ENCODE measurements at places on chromosomes 13 and 19.

DNA sequence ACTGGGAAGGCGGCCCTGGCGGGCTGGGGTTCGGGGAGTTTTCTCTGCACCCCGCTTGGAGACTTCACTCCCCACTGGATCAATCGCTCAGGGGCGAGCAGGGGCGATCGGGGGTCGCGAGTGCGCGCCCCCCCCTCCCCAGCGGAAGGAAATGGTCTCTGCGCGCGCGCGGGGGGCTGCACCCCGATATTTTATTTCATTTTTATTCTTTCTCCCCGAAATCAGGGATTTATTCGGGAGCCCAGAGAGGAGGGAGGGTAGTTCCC lies 421 bp downstream of the ARID3A start:
- DNase-seq, result no peak

- DNase-seq, result no peak
These were observed 111.1 kb downstream of the MIPEP start for GRCh38 chr13:23778002-23778652.

GRCh38 chr13:45928843-45929242 lies 77.3 kb upstream of the SIAH3 start:
- DNase-seq, result no peak

DNA sequence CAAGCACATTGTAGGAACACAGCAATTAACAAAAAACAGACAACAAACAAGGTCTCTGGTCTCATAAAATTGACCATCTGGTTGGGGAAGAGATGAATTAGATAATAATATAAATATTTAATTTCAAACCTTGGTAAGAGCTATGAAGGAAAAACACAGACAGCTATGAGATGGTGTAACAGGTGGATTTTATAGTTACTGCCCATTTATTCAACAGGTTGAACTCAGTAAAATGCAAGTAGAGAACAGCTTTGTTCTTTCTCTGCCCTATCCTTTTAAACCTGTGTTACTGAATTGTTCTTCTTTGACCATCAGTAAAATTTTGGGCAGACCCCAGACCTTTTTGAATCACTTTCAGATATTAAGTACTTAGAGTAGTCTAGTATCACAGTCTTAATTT lies 77.6 kb upstream of the FAM216B start:
- DNase-seq, result no peak

- DNase-seq, result no peak
These were observed 366.4 kb downstream of the KLF12 start for GRCh38 chr13:73767747-73768315.

GRCh38 chr19:36577271-36577996 lies 4.3 kb upstream of the ZNF529 start:
- DNase-seq, result no peak

DNA sequence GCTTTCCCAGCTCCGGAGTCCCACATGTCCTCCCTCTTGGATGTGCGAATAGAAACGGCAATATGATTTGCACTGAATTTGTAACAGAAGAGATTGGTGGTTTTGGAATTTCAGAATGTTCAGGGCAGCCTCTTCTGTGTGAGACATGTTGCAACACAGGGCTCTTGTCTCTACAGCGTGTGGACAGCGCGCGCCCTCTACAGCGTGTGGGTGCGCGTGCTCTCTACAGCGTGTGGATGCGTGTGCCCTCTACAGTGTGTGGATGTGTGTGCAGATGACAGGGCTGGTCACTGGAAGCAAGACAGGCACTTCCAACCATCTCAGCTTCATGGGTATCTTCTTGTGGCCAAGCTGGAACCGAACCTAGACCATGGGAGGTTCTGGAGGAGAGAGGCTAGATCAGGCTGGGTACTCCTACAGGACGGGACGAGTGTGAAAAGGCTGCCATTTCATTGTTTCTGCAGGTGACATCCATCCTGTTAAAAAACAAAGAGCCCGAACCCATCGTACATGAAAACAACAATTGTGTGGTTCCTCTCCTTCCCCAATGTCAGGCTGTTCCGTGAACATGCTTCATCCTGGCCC lies 78.4 kb downstream of the TEX29 start:
- no peak for DNase-seq

DNA sequence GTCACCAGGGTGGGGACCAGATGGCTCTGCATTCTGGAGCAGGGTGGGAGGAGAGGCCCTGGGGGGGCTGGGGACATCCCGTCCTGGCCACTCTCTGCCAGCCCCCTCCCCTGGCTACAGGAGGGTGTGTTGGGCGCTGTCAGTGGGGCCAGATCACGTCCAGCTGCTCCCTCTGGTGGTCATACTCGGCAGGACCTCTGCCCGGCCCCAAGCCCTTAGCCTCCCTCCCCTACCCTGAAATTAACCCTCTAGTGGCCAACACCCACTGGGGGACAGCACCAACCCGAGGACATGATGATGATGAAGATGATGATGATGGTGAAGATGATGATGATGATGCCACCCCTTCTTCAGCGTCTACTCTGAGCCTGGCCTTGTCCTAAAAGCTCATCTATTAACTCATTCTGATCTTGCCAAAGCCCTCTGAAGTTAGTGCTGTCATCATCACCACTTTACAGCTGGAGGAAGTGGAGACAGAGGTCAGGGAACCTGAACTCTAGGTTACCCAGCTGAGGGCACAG lies 590 bp upstream of the LGI4 start:
- DNase-seq, result no peak

DNA sequence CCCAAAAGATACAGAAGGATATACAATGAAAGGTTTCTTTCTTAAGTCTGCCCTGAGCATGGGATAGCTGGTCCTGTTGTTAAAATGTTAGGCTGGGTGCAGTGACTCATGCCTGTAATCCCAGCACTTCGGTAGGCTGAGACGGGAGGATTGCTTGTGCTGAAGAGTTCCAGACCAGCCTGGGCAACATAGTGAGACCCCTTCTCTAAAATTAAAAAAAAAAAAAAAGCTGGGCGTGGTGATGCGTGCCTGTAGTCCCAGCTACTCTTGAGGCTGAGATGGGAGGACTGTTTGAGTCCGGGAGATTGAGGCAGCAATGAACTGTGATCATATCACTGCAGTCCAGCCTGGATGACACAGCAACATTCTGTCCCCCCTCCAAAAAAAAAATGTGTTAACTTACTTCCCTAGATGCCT lies 52.5 kb upstream of the SHKBP1 start:
- DNase-seq, result no peak

- no peak for DNase-seq
These were observed 64.5 kb downstream of the RAP2A start for GRCh38 chr13:97498419-97498818.

DNA sequence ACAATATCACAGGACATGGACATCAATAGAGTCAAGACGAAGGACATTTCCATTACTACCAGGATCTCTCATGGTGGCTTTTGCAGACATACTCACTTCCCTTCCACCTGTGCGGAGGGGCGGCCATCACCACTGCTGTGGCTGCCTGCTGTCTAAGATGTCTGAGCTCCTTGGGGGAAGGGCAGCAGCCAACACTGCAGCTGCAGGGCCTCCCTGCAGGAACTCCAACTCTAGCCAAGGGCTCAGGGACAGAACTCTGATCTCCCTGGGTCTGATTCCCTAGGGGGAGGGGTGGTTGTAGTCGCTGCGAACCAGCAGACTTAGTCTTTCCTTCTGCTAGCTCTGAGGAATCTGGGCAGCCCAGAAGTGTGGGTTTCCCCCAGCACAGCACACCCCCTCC lies 78.9 kb upstream of the ANKRD10 start:
- DNase-seq, result no peak

GRCh38 chr19:44796701-44797115 lies 12.2 kb upstream of the BCAM start:
- no peak for DNase-seq

DNA sequence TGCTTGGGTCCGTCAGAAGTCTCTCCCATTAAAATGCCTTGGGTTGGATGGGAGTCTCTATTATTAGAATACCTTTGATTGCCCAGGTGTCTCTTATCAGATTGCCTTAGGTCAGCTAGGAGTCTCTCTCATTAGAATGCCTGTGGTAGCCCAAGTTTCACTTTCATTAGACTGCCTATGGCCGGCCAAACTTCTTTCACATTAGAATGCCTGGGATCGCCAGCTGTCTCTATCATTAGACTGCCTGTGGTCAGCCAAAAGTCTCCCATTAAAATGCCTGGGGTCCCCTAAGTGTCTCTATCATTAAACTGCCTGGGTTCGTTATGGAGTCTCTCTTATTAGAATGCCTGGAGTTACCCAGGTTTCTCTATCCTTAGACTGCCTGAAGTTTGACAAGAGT lies 1476.7 kb downstream of the UQCRFS1 start:
- no peak for DNase-seq

- no peak for DNase-seq
These were observed 609 bp downstream of the EPS15L1 start for GRCh38 chr19:16470911-16471811.

DNA sequence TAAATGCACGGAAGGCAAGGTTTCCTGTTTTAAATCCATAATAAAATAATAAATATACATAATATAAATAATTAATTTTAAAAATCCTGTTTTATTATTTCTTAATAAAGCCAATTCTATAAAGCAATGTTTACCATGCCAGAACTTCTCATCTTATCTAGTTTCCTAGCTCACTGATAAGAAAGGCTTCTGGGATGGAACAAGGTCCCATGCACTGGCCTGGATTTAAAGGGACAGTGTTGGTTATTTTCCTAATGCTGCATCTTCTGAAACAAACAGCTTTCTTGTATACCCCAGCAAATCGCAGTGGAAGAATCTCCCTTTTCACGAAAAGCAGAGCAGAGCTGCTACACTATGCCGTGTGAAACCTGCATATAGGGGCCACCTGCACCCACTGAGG lies 68.8 kb downstream of the LNX2 start:
- no peak for DNase-seq

GRCh38 chr13:75790198-75790970 lies 154.3 kb downstream of the LMO7 start:
- DNase-seq, result no peak

- DNase-seq, result peak; percentile 80
These were observed 18.0 kb upstream of the PNMA8B start for GRCh38 chr19:46513461-46514236.

- DNase-seq, result no peak
These were observed 10.6 kb upstream of the RAB20 start for GRCh38 chr13:110571896-110572777.
